ENCODE measurements at places on chromosomes 3 and 15.

DNA sequence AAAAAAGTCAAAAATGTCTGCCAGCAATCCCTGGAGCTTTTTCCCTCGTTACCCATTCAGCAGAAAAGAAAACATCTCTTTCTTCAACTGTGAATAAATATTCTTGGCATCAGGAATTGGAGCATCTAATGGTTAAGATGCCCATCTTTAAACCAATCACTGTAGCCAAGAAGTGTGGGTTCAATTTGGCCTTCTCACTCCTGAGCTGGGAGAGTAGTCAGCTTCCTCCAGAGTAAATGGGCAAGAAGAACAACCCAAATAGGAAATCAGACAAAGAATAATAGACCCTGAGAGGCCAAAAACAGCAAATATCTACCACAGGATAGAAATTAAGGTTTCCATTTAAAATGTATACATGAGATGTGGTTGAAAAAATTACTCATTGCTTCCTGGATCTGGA, 508.0 kb upstream of the MDFIC2 start:
- no peak for DNase-seq

DNA sequence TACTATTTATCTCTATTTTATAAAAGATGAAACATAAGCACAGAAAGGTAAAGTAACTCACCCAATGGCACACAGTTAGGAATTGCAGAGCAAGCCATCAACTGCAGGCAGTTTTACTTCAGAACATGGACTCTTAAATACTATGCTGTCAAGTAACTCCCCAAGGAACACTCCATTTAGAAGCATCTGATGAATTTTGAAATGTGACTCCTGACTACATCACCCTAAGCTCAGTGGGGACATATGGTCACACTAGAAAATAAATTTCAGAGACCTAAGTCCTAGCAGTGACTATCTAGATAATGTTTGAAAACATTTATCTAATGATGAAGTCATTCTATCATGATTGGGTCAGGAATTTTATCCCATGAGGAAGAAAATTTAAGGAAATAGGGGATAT, 272.8 kb upstream of the ARRDC4 start:
- DNase-seq: no peak

GRCh38 chr3:18246336-18247060, 178.6 kb downstream of the SATB1 start:
- no peak for DNase-seq

- DNase-seq: no peak
Measured at GRCh38 chr15:31831596-31831995, 198.7 kb upstream of the CHRNA7 start.

DNA sequence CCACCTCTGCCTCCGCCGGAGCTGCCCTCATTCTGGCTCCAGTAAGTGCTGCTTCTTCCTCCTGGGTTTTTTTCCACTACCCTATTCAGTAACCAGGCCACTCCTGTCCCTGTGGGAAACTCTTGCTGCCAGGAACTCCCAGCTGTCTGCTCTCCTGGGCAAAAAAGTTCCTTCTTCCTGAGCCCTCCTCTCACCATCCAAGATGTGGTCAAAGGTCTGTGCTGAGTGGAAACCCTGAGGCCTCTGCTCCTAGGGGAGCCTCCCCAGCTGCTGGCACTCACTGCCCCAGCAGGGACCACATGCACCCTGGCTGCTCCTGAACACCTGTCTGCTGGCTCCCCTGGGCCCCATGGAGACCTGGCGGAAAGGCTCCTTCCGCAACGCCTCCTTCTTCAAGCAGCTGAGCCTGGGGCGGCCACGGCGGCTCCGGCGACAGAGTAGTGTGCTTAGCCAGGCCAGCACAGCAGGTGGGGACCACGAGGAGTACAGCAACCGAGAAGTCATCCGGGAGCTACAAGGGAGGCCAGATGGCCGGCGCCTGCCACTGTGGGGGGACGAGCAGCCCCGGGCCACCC, 454 bp downstream of the C15orf62 start:
- no peak for DNase-seq

- no peak for DNase-seq
Measured at GRCh38 chr3:118960876-118961450, 73.7 kb downstream of the IGSF11 start.

DNA sequence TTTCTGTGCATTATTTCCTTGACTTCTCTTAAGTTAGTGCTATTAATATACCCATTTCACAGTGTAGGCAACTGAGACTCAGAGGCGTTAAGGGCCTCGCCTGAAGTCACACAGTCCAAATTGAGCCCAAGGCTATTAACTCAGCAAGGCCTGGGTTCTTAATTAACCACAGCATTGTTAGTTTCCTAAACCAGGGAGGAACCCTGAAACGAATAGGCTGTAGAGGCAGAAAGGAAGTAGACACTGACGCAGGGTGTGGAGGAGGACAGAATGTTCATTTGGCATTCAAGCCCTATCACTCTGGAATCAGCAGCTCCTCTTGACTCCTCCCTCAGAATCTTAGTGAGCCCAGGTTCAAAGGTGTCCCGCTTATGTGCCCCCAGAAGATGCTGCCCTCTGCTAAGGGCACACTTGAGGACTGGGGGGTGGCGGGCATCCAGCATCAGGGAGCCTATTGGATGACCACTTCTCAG, 13.9 kb downstream of the ARHGEF3 start:
- DNase-seq: no peak

GRCh38 chr3:40109641-40110490, 199.6 kb upstream of the EIF1B start:
- DNase-seq: no peak

- no peak for DNase-seq
Measured at GRCh38 chr3:42690766-42691680, 5.7 kb downstream of the KLHL40 start.

- DNase-seq: no peak
Measured at GRCh38 chr3:189637750-189638149, 6.6 kb downstream of the TP63 start.

GRCh38 chr3:81660036-81660435, 101.4 kb downstream of the GBE1 start:
- no peak for DNase-seq

DNA sequence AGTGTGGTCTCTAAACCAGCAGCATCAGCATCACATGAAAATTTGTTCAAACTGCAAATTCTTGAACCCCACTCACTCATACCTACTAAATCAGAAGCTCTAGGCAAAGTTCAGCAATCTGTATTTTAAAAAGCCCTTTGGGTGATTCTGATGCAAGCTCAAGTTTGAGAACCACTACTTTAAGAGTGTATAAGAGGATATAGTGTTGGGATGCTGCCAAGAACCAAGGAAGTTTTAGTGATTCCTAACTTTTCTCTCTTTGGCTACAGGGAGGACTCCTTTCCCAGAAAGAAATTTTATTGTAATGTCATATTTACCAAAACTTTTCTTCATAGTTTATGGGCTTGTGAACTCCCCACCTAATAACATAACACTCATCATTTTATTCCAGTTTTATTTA, 422.2 kb downstream of the TBC1D5 start:
- DNase-seq: no peak

- no peak for DNase-seq
Measured at GRCh38 chr3:153957421-153957820, 163.8 kb upstream of the ARHGEF26 start.

- DNase-seq: no peak
Measured at GRCh38 chr3:117557464-117558090, 848.0 kb downstream of the TUSC7 start.

- no peak for DNase-seq
Measured at GRCh38 chr15:82093774-82094211, 48.0 kb upstream of the MEX3B start.

DNA sequence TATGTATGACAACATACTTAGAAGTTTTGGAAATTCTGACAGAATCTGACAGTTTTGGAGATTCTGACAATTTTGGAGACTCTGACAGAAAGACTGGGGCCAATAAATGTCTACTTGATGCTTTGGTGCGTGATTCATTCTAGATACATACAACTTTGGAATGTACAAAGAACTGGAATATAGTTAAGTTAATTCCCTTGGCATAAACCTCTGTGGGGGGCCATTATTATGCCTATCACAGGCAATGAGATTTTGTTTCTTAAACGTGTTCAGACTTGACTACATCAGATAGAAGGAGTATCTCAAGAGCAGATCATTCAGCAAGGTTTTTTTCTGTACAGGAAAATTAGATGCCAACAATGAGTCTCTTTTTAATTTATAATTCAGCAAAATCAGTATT, 617.6 kb upstream of the ZNF717 start:
- no peak for DNase-seq

DNA sequence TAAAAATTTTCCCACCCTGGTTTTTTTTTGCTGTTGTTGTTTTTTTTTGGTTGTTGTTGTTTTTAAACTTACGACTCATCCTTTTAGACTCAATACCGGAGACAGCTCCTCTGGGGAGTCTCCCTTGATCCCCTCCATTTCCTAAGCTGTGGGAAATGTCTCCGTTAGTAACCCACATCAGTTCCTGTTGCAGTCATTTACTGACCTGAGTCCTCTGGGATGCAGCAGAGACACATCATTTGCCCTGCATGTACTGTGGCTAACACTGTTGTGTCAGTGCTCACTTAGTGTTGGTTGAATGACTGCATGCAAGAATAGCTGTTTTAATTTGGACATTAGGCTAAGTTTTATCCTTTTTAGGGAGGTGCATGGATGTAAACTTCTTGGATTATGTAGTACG, 83.8 kb downstream of the MBNL1 start:
- DNase-seq: no peak

DNA sequence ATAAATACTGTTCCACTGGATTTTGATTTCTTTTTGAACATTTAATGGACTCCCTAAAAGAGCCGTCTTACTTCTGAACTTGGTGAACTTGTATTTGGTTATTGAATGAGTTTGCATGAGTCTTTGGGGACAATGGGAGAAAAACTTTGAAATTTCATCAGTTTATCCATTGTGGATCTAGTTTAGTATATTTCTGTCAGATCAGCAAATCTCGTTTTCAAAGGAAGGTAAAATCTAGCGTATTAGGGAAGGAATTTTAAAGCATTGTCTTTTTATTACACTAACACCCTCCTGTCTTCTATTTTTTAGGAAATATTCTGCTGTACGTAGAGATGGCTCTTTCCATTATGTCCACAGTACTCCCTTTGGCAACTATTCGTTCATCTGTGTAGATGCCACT, 12.8 kb downstream of the TMEM62 start:
- DNase-seq: no peak

DNA sequence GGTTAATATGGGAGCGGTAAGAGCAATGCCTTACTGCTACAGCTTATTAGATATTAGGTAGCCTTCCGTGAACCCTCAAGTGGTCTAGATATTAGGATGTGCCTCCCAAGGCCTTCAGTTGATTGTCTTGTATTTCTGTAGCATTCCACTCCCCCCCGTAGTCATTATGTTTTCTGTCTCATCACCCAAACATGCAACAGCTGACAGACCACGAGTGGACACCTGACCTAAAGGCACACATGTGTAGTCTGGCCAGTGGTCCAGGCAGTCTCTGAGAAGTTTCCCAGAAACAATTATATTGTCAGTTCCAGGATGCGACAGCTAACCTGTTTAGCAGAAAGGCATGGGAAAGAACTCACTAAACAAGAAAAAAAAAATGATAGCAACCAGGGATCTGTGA, 1000.9 kb downstream of the AGBL1 start:
- DNase-seq: no peak

DNA sequence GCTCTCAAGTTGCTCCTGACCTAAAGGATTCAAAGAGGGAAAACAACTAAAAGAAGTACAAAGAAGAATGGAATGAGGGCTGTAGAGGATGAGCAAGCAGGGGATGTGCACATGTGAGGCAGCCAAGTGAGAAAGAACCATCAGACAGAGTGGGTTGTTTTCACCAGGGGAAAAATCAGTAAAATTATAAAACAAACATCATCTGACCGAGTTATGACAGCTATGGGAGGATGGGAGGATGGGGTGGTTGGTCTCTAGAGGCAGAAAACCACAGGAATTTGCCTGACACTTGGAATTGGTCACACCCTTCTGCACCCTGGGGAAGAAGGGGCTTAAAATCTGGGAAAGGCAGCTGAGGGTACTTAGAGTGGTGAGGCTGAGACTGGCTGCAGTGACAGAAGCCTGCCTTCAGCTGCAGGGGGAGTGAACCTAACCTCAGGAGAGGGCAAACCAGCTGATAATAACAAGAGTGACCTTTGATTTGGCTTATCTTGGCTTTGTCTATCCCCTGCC, 10.1 kb downstream of the ARHGAP31 start:
- no peak for DNase-seq

- no peak for DNase-seq
Measured at GRCh38 chr15:88649286-88649733, 10.5 kb downstream of the ISG20 start.

GRCh38 chr3:197550489-197550888, 5.3 kb downstream of the BDH1 start:
- no peak for DNase-seq

DNA sequence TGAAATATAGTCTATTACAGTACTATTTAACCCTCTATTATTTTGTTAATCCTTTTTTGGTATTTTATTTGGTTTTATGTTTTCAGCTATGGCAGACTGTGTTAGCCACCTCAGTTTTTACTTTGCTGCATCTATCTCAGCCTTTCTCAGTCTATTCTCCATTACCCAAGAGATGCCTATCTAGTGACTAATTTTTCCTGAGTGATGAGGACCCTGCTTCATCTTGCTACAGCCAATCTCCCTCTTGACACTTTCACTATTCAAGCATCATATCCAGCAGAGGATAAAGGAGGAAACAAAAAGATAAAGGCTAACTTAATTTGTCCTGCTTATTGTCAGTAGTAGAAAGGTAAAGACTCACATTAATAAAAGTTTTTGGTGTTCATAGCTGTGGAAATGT, 141.8 kb upstream of the NECTIN3 start:
- DNase-seq: no peak

- no peak for DNase-seq
Measured at GRCh38 chr3:138359919-138360868, 11.8 kb downstream of the MRAS start.

DNA sequence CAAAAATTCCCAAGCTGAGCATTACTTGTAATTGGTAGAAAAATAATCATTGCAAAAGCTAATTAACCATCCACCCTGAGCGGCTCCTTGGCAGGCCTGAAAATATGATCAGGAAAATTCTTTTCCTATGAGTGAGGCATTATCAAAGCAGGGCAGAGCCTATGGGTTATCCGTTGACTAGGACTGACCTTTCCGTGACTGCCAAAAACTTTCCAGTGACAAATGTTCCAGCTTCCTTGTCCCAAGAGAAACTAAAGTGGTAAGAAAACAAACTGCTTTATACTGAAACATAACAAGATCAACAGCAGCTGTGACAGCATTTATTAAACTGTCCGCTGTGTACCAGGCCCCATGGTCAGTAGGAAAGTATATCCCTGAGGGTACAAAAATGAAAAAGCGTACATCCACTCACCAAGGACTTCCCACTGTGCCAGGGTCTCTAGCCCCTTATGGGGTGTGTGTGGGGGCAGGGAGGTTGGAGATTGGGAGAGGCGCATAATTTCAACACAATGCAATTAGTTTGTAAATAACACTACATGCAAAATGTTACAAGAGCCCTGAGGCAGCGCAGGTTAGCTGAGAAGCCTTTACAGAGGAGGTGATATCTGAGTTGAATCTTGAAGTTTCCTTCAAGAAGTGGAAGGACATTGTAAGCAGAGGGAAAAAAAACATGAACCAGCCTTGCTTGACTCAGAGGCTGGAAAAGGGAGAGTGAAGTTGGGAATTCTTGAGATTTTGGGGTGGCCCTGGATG, 8.5 kb downstream of the LIPC start:
- DNase-seq: no peak

- no peak for DNase-seq
Measured at GRCh38 chr15:86526938-86527690, 447.4 kb downstream of the AGBL1 start.

All from NCI-H510A (cell line).